Stimulated activated CD8-positive, alpha-beta memory T cell treated with anti-CD3 and anti-CD28 coated beads, Interleukin-7, amount 100 ng/mL, for 24 hours (primary cell): ENCODE measurements at places on chromosomes 5 and 9.

GRCh38 chr5:133119233-133119711 is 67.5 kb downstream of the HSPA4 start:
- DNase-seq = no peak

- DNase-seq = no peak
Observed at GRCh38 chr9:86549920-86550319, 195.7 kb upstream of the TUT7 start.

DNA sequence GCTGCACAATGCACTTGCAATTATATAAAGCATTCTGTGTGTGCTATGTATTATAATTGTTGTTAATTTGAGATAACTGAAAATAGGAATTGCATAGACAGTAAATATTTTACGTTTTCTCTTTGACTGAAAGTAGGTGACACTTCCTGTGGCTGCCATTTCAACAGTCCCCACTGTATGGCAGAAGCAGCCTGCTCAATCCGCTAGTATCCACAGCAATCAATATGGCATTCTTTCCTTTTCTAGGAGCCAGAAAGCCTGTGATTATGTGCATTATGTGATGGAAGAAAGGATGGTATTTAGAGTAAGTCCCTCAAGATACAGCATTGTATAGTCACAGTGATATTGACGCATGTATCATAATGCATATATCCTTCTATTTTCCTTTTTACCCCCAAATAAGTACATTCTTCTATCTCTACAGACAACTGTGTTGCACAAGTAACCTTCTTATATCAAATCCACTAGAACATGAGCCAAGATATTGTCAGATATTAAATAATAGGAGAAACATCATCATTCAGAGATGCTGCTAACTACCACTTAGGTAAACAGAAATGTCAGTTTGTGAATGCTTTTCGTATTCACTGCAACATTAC is 59.7 kb downstream of the CARTPT start:
- DNase-seq = no peak

DNA sequence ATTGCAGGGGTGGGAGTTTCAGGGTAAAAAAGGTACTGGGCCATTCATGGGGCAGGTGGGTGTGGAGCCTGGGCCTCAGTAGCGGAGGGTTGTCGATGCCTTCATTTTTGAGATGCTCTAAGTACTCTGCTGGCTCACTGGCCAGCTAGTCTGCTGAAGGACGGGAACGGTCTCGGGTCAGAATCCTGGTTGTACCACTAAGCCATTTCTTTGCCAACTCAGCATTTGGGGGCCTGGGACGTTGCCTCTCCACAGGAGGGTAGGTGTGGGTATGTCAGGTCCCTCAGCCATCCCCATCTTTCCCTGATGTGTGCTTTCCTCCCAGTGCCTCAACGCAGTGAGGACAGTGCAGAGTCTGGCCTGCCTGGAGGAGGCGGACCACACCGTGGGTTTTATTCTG is 25.1 kb downstream of the SH3GLB2 start:
- DNase-seq = no peak

- DNase-seq = no peak
Observed at GRCh38 chr5:76547891-76548524, 75.2 kb downstream of the F2RL2 start.

DNA sequence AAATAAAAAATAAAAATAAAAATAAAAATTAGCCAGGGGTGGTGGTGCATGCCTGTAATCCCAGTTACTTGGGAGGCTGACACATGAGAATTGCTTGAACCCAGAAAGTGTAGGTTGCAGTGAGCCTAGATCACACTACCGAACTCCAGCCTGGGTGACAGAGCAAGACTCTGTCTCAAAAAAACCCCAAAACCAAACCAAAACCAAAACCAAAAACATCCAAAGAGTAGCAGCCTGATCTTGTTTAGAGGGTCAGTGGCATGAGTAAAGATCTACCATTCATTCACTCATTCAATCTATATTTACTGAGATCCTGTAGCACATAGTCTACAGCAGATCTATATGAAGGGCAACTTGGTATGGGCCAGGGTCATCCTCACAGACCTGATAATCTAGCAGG is 202.4 kb downstream of the MAPKAP1 start:
- no peak for DNase-seq

DNA sequence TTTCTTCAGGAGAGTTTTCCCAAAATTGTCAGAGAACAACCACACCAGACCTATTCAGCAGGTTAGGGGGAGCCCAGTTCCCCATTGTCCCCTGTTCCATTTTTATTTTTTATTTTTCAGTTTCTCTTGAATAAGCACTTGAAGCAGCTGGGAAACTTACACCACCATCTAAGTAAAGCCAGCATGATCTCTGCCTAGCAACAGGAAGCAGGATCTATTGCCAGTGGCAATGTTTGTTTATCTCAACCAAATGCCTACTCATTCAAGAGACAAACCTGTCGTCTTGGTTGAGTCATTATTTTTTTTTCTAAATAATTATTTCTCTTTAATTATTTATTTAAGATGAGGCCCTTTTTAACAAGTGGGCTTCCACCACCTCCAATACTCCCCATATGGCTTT is 379.3 kb downstream of the PLK2 start:
- no peak for DNase-seq

DNA sequence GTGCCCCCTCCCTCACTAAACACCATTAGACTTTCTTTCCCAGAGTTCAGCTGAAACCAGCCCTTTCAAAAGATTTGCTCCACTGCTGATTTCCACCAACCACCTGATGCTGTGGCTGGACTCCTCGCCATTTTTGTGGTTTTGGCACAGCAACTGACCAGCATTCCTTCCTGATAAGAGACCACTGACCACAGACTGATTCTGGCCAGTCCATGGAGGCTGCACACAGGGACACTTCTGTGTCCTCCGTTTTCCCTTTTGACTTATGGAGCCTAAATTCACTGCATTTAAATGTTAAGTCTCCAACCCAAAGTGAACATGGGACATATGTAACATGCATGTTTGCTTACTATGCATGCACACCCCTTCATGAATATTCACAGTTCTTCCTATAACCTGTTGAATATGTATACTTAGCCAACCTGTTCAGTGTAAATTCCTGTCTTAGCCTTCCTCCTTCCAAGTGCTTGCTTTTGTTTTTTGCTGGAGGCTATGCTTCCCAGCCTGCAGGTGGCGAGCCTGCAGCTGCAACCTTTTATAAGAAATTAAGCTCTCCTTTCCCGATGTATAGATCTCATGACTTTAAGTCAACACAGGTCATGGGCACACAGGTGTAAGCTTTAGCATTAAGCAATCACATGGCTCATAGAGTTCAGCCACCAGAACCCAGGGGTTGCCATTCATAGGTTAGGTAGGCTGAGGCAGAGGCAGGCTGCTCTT is 78.7 kb downstream of the ACTL7B start:
- DNase-seq = no peak

DNA sequence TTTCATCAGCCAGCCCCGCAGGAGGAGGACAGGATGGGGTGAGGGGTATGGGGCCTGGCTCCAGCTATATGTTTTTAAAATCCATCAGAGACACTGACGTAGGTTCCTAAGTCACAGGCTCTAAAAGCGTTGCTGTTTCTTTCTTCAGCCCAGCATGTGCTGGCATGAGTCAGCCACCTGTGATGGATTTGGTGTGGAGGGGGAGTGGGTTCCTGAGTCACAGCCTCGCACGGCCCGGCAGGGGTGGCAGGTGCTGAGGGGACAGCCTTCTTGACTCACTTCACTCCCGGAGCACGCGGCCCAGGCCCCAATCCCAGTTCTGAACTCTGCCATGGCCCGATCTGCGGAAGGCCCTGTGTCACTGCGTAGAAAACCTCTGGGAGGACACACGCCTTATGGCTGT is 38.8 kb upstream of the RPL26L1 start:
- no peak for DNase-seq

- DNase-seq = no peak
Observed at GRCh38 chr5:74567411-74567995, 73.0 kb downstream of the ENC1 start.

- DNase-seq = no peak
Observed at GRCh38 chr9:128819716-128820664, 1.7 kb downstream of the ENDOG start.

DNA sequence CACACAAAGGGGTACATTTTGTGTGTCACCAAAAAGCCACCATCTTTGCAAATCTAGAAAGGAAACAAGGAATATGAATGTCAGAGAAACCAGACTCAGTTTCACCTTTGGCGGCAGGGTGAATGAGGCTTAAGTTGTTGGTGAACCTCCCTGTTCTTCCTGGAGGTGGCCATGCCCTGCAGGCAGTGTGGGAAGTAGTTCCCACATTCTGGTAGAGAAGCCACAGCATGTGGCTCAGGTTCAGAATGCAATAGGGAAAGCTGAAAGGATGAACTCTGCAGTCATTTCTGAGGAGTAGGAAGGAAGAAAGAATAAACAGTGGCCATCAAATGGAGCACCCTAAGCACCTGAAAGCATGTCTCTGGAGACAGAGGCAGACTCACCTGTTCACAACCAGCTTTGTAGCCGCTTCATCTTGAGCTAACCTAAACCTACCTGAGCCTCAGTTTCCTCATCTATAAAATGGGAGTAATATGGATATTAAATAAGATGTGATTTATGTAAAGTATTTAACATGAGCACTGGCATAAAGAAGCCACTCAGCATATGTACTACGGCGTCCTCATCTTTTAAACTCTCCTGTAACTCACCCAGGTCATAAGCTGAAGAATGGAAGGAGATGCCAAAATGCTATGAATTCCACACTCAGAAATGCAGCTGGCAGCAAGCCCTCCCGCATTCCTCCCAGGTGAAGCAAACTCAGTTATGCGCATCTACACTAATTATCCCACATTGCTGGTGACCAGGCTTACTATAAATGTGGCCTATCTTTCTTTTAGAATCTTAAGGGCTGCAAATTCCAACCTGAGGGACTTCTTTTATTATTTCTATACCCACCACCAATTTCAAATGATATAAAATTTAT is 86.0 kb downstream of the ZNF608 start:
- no peak for DNase-seq

GRCh38 chr5:179319741-179320281 is 25.4 kb downstream of the ADAMTS2 start:
- no peak for DNase-seq

DNA sequence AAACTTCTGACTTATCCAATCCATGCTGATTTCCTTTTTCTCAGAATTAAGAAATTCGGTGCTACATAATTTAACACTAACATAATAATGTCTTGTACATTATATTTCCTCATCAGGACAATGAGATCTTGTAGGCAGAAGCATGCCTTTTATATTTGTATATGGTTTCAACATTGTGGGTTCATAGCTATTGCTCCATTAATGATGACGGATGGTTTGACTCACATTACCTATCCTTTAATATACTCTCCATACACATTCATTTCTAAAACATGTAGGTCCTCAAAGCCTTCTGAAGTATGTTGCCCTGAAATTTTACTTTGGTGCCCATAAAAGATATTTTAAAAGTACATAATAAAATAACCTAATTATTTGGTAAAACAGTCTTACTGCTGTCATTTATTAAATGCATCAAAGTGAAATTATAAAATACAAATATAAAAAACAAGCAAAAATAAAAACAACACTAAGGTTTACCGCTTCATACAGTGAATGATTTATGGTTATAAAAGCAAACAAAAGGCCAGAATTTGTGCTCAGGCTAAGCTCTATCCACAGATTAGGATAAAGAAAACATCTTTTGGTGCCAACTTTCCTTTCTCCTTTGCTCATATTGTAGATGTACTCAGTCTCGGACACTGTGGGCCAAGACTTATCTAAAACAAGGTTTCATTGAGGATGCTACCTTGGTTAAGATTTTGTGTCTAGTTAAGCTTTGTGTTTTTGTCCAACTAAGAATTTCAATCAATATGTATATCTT is 61.2 kb upstream of the GCNT4 start:
- no peak for DNase-seq

DNA sequence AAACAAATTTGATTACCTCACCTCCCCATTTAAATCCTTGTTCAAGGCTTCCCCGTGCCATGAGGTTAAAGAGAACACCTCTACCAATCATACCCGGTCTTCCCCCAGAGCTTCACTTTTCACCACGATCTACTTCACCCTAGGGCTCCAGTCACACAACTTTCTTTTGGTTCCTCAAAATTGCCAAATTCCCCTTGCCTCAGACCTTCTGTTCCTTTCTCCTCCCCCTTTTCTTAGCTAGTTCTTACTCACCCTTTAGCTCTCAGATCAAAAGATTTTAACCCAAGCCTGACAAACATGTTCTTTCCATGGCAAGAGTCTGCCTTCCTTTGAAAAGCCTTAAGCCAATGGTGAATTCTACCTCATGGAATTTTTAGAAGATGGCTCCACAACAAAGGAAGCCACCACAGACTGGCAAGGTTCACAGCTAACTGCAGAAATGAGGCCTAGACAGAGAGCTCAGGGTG is 56.7 kb downstream of the MAPKAP1 start:
- no peak for DNase-seq

DNA sequence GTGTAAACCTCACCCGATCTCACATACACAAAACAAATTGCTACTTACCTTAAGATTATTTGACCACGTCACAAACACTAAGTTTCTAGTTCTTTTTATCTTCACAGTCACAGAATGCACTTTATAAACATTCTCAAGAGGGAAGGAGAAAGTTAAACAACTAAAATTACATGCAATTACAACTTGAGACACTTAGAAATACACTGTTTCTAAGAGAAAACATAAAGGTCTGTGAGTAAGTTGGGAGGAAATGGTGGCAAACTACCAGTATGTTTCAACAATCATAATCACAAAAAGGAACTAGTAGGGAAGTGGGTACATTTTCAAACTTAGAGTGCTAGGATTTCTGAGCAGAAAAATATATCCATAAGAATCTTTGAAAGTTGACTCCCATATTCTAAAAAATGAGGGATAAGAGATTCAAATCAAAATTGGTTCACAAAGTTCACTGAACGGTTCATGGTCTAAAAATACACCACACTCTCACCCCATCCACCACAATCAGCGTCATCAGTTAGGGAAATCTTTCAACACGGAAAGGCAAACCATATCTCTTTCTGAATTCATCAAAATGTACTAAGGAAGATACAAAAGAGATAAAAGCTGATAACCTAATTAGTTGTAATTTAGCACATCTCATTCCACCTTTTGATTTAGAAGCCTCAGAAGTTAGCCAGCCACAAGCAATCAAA is 182.6 kb downstream of the BNC2 start:
- DNase-seq = no peak

DNA sequence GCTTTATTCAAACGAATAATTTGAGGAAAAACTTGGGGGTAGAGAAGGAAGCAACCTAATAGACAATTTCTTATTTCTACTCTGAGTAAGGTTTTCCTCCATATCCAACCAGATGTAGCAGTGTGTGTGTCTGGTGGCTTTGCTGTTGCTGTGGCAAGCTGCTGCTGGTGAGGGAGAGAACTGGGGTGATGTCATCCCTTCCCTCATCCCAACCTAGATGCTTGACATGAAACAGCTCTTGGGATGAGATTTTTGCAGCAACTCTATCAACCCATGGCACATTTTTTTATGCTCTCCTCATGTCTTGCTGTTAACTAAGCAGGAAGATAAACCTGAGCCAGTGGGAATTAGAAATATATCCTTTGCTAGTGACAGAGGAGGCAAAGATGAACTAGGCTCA is 135.8 kb downstream of the PCSK1 start:
- DNase-seq = no peak

GRCh38 chr9:19464061-19464763 is 55.4 kb downstream of the ACER2 start:
- DNase-seq = no peak
